ENCODE measurements at places on chromosomes 4 and X.

DNA sequence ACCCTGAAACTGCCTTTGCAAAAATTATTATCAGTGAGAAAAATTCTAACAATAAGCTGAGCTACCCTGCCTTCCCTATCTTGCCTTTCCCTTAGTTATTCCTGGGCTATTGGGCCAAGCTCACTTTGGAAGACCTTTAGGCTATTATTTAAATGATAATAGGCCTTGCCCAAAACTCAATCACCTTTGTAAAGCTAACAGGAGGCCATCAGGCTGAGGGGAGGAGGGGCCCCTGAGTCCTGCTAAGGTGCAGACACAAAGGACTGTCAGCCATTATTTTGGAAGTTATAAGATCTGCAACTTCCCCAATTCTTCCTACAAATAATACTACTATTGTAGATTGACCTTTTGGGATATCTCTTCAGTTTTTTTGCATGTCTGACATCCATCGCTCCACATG, 278.8 kb upstream of the DIAPH2 start:
- DNase-seq = no peak

DNA sequence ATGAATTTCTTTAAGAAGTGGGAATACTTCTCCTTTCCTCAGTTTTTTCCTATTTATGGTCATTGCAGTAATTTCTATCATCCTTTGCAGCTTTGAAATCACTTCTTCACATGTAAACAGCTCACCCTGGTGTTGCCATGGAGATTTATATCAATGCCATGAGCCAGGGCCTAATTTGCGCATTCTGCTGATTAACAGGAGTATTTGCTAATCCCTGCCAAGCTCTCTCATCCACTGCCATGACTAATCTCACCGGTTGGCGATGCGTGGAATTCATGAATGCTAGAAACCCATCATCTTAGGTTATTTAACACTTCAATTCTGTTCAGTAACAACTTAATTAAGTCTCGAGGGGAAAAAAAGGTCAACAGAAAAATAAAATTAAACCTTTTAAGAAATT, 11.8 kb upstream of the FGF13 start:
- DNase-seq = no peak

DNA sequence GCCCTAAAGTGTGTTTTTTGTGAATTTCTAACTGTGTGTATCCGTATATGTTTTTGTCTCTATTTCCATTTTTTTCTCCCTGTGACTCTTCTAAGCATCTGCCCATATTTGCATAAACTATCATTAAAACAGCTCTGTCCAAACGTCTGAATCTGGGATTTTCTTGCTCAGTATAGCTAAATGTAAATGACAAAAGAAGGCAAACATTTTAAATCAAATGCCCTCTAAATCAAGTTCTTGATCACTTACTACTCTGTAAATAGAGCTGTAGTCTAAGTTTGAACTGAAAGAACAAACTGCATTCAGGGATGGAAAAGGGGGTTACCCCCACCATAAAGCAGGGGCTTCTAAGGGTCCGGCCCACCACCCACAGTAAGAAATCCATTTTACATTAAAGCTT, 432.0 kb upstream of the FAM241A start:
- no peak for DNase-seq

DNA sequence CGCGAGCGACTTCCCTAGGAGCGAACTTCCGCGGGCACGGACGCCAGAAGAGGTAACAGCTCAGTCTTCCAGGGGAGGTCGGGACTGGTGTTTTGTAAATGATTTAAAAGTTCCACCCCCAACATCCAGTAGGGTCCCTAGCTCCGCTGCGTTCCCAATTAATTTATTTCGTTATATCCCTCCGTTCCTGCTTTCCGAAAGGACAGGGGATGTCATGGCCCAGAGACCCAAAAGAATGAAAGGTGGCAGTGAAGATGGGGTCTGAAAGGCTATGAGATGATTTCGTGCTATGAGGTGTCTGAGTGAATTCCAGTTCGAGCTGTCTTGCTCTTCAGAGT, 373 bp upstream of the SMIM43 start:
- DNase-seq = no peak

DNA sequence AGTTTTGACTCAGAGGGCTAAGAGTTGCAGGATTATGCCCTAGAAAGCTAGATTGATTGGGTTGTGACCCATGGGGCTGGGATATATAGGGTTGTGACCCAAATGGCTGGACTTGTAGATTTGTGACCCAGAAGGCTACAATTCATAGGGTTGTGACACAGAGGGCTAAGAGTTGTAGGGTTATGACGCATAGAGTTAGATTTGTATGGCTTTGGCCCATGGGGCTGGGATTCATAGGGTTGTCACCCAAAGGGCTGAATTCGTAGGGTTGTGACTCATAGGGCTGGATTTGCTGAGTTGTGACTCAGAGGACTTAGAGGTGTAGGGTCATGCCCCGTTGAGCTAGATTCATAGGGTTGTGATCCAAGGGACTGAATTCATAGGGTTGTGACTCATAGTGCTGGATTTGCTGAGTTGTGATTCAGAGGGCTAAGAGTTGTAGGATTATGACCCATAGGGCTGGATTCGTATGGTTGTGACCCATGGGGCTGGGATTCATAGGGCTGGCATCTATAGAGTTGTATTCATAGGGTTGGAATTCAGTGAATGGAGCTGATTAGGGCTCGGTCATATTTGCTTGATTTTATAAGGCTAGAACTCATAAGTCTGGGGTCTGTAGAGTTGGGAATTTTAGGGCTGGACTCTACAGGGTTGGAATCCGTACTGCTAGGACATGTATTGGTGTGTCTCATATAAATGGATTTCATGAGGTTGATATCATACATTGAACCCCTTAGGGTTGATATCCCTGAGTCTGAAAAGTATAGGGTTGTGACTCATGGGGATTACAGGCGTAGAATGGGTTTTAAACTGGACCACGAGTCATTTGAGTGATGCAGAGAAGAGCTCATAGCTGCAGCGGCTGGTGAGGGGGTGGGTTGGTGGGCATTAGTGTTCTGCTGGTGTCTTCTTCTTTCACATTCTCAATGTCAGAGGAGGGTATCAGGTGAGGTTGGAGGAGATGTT, 125.7 kb downstream of the CRLF2 start:
- no peak for DNase-seq

DNA sequence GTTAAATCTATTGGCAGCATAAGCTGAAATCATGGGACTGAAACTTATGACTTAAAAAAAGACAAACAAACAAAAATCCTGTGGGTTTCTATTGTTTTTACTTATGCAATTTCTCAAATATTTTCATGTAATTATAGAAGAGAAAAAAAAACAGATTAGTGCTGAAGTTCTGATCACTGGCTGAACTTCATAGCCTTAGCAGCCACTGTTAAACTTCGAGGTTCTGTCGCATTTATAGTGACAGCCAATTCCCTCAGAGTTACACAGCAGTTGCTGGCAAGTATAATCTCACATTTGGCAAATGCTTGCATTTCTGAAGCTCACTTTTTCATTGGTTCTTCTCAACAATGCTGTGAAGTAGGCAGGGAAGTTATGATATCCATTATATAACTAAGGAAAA, 748.9 kb upstream of the MAGEB2 start:
- no peak for DNase-seq

DNA sequence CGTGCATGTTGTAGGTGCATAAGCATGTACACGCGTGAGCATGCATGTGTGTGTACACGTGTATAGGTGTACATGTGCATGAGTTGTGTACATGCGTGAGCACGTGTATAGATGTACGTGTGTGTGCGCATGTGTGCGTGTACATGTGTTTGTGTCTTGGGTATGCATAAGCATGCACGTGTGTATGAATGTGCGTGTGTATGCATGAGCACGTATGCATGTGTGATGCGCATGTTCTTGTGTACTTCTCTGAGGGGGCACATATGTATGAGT, 9.0 kb downstream of the NAT8L start:
- no peak for DNase-seq

DNA sequence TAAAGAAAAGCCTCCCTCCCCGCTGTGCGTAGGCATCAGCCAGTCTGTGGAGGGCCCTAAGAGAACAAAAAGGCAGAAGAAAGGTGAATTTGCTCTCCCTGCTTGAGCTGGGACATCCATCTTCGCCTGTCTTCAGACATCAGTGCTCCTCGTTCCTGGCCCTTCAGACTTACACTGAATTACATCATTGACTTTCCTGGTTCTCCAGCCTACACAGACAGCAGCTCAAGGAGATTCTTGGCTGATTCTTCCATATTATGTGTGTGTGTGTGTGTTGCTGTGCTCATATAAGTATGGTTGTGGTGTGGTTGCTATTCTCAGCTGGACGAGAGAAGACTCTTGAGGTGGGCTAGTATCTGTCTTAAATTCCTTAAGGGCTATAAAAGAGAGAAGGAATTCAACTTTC, 35.5 kb upstream of the CD99L2 start:
- no peak for DNase-seq

DNA sequence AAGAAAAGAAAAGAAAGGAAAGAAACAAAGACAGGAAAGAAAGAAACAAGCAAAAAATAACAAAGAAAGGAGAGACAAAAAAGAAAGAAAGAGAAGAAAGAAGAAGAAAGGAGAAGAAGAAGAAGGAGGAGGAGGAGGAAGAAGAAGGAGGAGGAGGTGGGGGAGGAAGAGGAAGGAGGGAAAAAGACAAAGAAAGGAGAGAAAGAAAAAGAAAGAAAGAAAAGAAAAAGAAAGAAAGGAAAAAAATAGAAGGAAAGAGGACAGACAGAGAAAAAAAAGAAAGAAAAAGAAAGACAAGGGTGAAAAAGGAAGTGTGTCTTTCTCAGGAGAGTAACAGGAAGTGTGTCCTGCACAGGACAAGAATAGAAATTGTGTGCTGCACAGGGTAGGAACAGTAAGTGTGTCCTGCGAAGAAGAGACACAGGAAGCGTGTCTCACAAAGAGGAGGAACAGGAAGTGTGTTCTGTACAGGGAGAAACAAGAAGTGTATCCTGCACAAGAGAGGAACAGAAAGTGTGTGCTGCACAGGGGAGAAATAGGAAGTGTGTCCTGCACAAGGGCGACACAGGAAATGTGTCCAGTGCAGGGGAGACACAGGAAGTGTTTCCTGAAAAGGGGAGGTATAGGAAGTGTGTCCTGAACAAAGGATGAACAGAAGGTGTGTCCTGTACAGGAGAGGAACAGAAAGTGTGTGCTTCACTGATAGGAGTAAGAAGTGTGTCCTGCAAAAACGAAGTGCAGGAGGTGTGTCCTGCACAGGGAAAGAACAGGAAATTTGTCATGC, 101.2 kb downstream of the ARSF start:
- no peak for DNase-seq

Measured in smooth muscle cell of the brain vasculature (primary cell).